ENCODE measurements at places on chromosomes 2 and 18. TPM values are rescaled to one million over a fixed set of nuclear protein-coding genes. Genes with fewer than 3 reads are reported as not detected.

Gene ASPRV1
- 0.28 TPM for total RNA-seq

Gene UGT1A9
- not detected for total RNA-seq

Gene CHAC2
- total RNA-seq: 6.0 TPM

Gene DSG4
- not detected for total RNA-seq

Gene VAMP8
- total RNA-seq: 10.1 TPM

Gene MYO1B
- total RNA-seq: 16.5 TPM

Gene CCBE1
- 3.7 TPM for total RNA-seq

Gene CDH2
- 468 TPM for total RNA-seq

Gene POMC
- 7.1 TPM for total RNA-seq

Gene SPHKAP
- total RNA-seq: 56.1 TPM

Gene ARID5A
- total RNA-seq: 16.5 TPM

Gene CCNT2
- total RNA-seq: 15.8 TPM

Gene LTBP1
- 103 TPM for total RNA-seq

Gene REG3A
- not detected for total RNA-seq

Gene UGT1A1
- not detected for total RNA-seq

Gene SIX2
- 1.1 TPM for total RNA-seq

Gene RNF125
- total RNA-seq: 12.5 TPM

Gene DNAJC5G
- 1.6 TPM for total RNA-seq

Gene ZNG1B
- total RNA-seq: 30.5 TPM

Gene SLC4A3
- total RNA-seq: 421 TPM

Gene IGFBP5
- total RNA-seq: 239 TPM

Gene ASTL
- not detected for total RNA-seq

Gene CYRIA
- total RNA-seq: 2.4 TPM

Gene GAL3ST2
- total RNA-seq: not detected

Gene SAG
- not detected for total RNA-seq

Gene GREB1L
- total RNA-seq: 21.5 TPM

Gene FAM237A
- total RNA-seq: 0.56 TPM

Gene PREB
- total RNA-seq: 60.7 TPM

Gene SOWAHC
- total RNA-seq: 1.8 TPM

Gene LRP1B
- total RNA-seq: not detected

Gene HAAO
- total RNA-seq: 1.3 TPM

Gene STPG4
- not detected for total RNA-seq

Gene DCDC2C
- total RNA-seq: not detected

Gene SH2D6
- total RNA-seq: not detected

Gene ANKRD44
- 9.1 TPM for total RNA-seq

Gene RAB17
- 3.4 TPM for total RNA-seq

Gene GTF2A1L
- not detected for total RNA-seq

Gene B3GNT7
- total RNA-seq: 1.2 TPM

Gene IL1A
- not detected for total RNA-seq

Gene SERPINB3
- not detected for total RNA-seq

Gene ANKZF1
- 36.8 TPM for total RNA-seq

Gene MPP4
- total RNA-seq: not detected

Gene BAZ2B
- 53.3 TPM for total RNA-seq
